Hippocampal formation (tissue), 2 donors: ENCODE measurements at places on chromosomes 3 and 15.
A peak's percentile ranks its signal among the peaks of the same experiment; 100 is the strongest.

- DNase-seq, result no peak
These were observed 153.8 kb upstream of the TSC22D2 start for GRCh38 chr3:150254309-150254708.

DNA sequence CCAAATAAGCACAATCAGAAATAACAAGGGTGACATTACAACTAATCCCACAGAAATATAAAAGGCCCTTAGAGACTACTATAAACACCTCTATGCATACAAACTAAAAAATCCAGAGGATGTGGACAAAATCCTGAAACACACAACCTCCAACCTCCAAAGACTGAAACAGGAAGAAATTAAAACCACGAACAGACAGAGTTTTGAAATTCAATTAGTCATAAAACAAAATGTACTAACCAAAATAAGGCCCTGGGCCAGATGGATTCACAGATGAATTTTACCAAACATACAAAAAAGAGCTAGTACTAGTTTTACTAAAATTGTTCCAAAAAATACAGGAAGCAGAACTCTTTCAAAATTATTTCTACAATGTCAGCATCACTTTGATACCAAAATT lies 1043.6 kb downstream of the DIPK2A start:
- no peak for DNase-seq

DNA sequence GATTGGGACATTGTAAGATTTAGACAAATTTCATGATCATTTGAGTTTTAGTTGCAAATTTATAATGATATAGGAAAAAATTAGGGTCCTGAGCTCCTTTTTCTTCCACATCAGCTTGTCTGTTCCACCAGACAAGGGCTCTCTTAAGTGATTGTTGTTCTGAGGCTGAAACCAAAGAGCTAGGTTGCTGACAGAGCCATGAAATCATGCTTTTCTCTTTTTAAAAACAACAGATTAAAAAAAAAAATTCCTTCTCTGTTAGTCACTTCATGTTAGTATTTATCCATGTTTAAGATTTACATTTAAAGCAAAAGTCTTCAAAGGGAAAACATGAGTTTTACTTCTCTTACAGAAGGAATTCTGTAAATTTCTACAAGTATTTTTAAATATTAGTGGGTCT lies 56.8 kb downstream of the ATP2C1 start:
- DNase-seq, result no peak

- peak; percentile 28 for DNase-seq
These were observed 585 bp downstream of the CSK start for GRCh38 chr15:74782259-74783071.

- no peak for DNase-seq
These were observed 106.5 kb downstream of the P3H2 start for GRCh38 chr3:190013943-190014924.

- no peak for DNase-seq
These were observed 75.3 kb downstream of the NCEH1 start for GRCh38 chr3:172635588-172635987.

GRCh38 chr3:170563712-170564423 lies 22.0 kb downstream of the SLC7A14 start:
- DNase-seq, result no peak

DNA sequence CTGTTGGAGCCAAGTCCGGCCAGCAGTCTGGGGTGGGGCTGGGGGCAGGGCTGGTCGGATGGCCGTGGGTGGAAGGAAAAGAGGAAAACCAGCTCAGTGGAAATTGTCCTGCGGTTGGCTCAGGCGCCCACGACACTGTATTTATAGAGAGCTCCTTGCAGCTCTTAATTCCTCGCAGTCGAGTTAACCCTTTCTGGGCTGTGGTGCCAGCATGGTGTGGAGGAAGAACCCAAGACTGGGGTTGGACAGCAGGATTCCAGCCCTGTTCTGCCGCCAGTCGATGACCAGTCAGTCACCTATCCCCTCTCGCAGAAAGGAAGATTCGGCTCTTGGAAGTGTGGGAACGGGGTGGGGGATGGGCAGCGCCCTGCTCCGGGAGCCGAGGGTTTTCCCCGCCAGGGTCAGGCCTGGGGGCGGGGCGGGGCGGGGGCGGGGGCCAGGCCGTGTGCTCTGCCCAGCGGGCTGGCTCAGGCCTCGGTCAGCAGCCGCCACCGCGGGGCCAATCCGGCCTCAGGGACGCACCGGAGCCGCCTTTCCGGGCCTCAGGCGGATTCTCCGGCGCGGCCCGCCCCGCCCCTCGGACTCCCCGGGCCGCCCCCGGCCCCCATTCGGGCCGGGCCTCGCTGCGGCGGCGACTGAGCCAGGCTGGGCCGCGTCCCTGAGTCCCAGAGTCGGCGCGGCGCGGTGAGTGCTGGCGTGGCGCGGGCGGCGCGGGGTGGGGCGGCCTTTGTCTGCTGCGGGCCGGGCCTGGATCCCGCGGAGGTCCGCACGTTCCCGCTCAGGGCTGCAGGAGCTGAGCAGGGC lies at the start of gene CD276:
CD276 (plus strand) TSS at position 607 of the 804 bp plus-strand sequence. CDS start 15,257 bp downstream, outside the sequence.
- peak; percentile 31 for DNase-seq

DNA sequence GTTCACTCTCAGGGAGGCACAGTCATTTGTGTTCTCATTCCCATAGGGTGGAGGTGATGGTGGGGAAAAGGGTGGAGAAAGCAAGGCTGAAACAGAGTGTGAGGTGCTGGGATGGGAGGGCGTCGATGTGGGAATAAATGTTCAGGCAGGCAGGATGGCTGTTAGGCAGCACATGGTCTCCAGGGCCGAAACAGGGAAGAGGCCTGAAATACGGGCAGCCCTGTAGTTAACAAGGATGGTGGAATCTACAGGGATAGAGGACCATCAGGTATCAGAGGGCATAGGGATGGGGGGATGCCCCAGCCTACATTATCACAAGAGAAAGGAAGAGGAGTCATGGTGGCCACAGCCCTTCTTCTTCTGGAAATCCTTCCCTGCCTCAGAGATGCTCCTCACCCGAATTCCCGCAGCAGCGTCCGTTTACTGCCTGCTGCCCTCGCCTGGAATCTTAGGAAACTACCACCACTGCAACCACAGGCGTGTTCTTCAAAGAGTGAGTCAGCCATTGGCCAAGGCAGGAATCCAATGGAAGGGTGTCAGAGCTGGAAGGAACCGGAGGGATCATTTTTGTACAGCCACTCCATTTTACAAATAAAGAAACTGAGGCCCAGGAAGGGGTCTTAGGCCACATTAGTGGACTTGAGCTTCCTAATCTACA lies 49.7 kb upstream of the POMGNT2 start:
- DNase-seq, result peak; percentile 44
